ENCODE measurements at places on chromosomes 6 and 20.

DNA sequence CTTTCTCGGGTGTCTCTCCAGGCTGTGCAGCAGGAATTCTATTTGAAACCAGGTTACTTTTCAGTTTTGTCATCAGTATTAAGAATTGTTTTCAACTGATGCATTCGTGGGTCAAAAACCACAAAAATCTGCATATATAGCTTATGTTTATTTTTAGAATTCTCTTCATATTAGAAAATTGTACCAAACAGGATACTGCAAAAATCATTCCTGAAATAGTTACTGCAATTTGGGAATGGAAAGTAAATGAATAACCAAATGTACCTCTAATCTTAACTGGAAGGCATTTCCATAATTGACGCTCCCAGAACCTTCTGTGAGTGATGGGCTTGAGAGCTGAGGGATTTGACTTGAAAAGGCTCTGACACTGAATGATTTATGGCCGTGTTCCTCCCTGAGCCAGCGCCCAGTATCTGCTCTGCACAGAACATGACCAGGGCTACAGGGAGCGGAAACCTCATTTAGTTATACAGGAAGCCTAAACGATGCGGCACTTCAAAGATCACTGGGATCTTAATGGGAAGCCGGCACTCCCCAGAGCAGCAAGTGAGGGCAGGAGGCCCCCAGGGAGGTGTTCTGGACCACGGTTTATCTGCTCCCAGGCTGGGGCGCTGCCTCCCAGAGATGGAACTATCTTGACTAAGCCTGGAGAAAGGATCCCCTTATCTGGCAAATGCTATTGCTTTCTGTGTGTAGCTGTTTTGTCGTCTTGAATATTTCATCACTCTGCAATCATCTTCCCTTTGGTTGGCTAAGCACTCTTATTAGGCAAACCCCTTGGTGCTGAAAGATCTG lies 446.0 kb downstream of the QKI start:
- no peak for DNase-seq

DNA sequence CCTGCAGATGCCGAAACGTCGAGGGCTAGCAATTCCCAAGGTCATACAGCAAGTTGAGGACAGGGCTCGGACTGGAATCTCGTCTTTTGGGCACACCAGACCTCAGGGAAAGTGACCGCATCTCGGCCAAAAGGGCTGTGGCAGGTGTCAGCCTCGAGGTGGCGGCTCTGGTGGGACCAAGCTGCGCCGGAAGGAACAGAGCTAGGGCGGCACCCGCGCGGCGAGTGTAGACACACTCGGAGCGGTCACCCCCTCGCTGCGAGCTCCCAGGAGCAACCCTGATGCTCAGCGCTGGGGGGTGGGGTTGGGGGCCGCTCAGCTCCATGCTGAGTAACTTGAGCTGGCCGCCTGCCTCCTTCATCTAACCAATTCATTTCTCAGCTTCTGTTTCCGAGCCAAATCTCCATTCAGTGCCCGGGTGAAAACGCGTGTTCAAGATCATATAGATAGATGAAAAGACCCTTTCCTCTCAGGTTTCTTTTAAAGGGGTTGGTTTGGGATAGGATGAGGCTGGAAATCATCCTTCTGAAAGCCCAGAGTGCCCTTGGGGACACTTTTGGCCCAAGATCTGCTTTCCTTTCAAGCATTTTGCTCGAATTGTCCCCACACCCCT lies 2.2 kb upstream of the TUBB2B start:
- peak; percentile 80 for DNase-seq

GRCh38 chr6:169638388-169638787 lies 63.4 kb downstream of the WDR27 start:
- no peak for DNase-seq

DNA sequence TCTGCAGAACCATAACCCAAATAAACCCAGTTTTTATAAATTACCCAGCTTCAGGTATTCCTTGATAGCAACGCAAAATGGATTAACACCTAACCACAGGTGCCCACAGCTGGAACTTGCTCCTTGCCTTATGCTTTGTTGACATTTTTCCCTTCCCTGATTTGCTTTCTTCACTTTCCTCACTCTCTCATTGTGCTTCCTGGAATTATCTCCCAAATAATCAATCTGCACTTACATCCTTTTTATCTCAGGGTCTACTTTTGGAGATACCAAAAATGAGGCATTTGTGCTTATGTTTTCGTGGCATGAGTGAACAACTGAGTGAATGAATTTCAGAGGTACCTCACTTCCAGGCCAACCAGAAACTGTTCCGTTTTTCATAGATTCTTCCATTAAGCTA lies 374.3 kb downstream of the DOK5 start:
- DNase-seq: no peak

DNA sequence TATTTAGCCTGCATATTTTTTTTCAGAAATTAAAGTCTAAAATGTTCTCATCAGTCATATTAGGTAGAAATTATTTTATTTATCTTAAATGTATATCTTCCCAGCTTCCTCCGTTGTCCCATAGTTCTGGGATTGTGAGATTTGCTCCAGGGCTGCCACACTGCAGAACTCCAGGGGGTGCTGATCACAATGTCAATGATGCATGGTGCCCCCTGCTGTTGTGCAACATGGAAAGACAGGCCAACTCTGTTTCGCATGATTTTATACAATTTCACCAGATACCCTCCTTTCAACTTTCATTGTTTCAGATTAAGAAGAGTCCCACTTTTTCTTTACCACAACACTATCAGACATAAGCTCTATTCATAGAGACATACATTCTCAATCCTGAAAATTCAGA lies 35.9 kb downstream of the ID4 start:
- no peak for DNase-seq

- peak; percentile 30 for DNase-seq
Observed at GRCh38 chr6:43737272-43738081, 32.5 kb upstream of the VEGFA start.

DNA sequence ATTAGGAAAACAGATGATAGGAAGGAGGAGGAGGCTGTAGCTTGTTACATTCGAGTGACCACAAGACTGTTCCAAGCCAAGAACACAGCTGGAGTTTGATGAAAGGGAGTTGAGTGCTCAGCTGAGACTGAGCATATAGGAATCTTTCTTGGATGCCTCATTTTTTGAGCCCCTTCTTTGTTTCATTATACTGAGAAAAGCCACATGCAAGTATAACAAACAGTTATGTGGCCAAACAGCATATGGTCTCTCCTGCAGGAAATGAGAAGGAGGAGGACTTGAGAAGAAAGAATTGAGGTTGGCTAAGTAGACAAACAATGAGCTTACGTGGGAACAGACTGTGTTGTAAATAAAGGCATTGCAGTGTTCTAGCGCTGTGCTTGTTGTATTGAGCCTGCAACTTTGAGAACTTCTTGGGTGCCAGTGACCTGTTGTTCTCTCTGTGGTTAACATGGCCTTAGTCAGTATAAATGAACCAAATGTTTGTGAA lies 78.3 kb downstream of the AKAP7 start:
- DNase-seq: no peak

GRCh38 chr6:114158838-114159694 lies 183.8 kb downstream of the HS3ST5 start:
- no peak for DNase-seq

GRCh38 chr6:116298273-116298672 lies 18.5 kb upstream of the TSPYL1 start:
- DNase-seq: no peak

- no peak for DNase-seq
Observed at GRCh38 chr6:25172819-25173218, 106.4 kb upstream of the CARMIL1 start.

DNA sequence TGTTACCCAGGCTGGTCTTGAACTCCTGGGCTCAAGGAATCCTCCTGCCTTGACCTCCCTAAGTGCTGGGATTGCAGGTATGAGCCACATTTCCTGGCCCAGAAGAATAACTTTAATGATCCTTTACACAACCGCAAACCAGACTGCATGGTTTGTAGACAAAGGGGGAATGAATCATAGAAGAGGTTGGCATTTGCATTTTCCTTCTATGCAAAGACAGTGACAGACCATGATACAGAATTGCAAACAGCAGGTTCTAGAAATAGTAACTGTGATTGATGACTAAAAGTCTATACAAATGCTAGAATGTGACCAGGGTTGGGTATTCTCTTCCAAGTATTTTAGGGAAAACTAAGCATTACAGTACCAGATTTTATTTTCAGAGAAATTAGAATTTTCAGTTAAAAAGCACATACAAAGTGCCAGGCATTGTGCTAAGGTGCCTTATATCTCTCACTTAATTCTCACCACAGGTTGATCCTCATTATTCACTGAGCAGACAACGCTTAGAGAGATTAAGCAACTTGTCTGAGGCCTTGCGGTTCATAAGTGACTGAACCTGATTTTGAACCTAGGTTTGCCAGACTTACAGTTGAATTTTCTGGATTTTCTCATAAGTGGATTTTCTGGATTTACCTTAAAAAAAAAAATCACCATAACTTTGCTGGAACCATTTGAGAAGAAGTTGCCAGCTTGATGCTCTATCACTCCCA lies 146.6 kb downstream of the ZFAND3 start:
- DNase-seq: no peak

GRCh38 chr6:159105716-159106115 lies 60.9 kb upstream of the TAGAP start:
- no peak for DNase-seq

DNA sequence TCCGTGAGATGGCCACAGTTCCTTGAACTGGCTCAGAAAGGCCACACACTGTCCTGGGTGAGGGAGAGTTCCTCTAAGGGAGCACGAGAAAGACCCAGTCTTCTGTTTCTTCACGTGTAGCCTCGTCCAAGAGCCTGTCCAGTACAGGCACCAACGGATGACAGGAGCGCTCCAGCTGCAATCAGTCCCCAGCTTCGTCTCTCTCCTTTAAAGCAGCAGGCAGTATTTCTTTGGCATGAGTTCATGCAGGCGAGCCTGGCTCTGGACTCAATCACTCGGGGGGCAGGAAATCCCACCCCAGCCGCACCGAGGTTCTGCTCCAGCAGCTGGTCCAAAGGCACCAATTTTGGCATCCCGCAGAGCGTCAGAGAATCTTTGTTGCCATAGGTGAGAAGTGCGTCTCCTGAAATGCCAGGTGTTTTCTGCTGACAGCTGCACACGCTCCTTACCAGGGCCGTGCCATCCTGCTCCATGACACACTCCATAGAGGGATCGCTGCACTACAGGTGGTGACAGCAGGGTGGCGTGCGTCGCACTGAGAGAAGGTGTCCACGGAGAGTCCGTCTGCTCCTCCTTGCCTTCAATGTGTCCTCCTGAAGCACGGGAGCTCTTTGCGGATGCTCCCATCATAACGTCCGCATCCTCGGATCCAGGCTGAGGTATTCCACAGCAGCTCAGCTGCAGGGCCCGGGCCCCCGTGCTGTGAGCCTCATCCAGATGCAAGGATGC lies 59.6 kb upstream of the AFDN start:
- DNase-seq: no peak

- DNase-seq: no peak
Observed at GRCh38 chr20:63368151-63368550, 7.0 kb upstream of the CHRNA4 start.

- no peak for DNase-seq
Observed at GRCh38 chr6:155026022-155026705, 31.0 kb downstream of the TIAM2 start.

GRCh38 chr20:58223358-58223941 lies 5.0 kb downstream of the ANKRD60 start:
- no peak for DNase-seq

- peak; percentile 74 for DNase-seq
Observed at GRCh38 chr20:58515233-58516212, at the start of gene APCDD1L. TSS of gene APCDD1L (minus strand) at chr20:58515399. CDS start at chr20:58514707, 692 bp downstream.

- no peak for DNase-seq
Observed at GRCh38 chr6:45759472-45759810, 256.2 kb downstream of the CLIC5 start.

GRCh38 chr20:497979-498378 lies 35.6 kb upstream of the TBC1D20 start:
- DNase-seq: no peak

DNA sequence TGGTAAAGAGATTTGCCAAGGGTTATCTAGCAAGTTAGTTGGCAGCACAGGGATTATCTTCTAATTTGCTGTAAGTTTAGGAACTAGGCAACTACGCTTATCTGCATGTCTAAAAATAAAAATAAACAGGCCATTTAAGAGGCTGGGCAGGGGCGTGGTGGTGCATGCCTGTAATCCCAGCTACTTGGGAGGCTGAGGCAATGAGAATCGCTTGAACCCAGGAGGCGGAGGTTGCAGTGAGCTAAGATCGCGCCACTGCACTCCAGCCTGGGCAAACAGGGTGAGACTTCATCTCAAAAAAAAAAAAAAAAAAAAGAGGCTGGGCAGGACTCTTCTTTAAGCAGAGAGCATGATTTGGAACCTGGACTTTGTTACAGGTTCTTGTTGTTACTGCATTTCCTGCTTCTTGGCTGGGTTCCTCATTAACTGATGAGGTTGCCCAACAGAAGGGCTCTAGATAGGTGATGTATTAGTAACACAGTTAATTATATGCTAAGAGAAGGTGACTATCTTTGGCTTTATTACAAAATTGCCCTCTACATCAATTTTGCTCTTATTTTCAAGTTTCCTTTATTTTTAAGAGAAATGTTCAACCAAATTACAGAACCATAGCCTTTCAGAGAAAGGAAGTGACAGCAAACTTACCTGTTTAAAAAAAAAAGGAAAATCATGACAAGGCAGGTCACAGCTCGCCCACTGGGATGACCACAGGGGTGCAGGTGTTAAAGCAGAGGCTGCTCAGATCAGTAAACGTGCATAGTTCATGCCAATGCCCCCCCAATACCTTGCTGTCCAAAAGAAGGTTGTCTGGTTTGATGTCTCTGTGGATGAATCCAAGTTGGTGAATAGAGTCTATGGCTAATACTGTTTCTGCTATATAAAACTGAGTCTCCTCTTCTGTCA lies 32.5 kb downstream of the STK38 start:
- no peak for DNase-seq

- no peak for DNase-seq
Observed at GRCh38 chr6:116761779-116762178, 3.7 kb downstream of the FAM162B start.

DNA sequence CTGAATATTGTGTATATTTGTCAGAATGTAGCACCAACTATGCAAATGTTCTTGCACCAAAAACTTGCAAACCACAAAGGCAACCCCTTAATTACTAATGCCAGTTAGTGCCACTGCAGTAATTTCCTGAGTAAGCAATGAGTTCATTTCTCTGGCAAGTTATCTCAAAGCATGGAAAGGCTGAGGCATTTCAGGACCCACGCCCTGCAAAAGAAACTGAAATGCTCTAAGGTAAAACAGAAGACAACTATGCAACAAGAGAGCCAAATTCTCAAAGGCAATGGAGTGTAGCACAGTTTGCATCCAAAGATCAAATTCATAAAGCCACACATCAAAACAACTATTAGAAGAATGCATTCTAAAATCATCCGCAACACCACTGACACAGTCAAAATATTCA lies 994.4 kb downstream of the EYS start:
- DNase-seq: no peak

- no peak for DNase-seq
Observed at GRCh38 chr6:159398633-159399032, 229.4 kb downstream of the FNDC1 start.

DNA sequence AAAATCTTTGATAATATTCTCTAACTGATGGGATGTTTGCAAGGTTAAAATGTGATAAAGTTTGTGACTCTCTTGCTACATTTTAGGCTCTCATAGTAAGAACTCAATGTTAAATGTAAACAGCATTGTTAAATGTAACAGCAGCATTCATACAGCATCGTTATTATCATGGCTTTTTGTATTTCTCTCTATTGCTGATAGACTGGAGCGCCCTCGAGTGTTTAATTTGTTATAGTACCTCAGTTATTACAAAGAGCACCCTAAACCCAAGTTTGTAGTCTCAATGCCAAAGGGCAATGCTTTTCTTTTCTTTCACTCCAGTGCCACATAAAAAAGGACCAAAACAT lies 14.9 kb upstream of the TTPAL start:
- no peak for DNase-seq

- no peak for DNase-seq
Observed at GRCh38 chr6:39200498-39201020, 28.7 kb downstream of the KCNK5 start.
